ENCODE measurements at places on chromosomes 12 and 14.
A peak's percentile ranks its signal among the peaks of the same experiment; 100 is the strongest.

DNA sequence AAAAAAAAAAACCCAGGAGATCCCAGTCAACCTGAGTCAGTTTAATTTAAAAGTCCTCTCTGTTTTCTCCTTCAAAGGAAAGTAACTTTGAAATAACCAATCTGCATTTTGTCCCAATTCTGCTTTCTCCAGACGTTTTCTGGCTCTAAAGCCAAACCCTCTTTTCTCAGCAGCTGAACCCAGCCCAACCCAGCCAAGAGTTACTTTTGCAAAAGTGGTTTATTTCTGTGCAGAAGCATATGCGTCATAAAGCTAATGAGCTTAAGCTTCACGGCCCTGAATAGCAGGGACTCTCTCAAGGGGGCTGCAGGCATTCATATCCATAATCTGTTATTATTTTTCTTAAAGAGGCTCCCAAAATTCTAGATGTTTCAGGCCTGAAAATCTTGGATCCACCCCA lies 176.6 kb downstream of the GALC start:
- no peak for DNase-seq

- DNase-seq: peak; percentile 59
Measured at GRCh38 chr12:94640134-94640928, 10.0 kb downstream of the TMCC3 start.

- no peak for DNase-seq
Measured at GRCh38 chr14:73250317-73250713, 13.0 kb downstream of the PAPLN start.

- peak; percentile 44 for DNase-seq
Measured at GRCh38 chr12:104187446-104188155, 28.0 kb upstream of the TXNRD1 start.

DNA sequence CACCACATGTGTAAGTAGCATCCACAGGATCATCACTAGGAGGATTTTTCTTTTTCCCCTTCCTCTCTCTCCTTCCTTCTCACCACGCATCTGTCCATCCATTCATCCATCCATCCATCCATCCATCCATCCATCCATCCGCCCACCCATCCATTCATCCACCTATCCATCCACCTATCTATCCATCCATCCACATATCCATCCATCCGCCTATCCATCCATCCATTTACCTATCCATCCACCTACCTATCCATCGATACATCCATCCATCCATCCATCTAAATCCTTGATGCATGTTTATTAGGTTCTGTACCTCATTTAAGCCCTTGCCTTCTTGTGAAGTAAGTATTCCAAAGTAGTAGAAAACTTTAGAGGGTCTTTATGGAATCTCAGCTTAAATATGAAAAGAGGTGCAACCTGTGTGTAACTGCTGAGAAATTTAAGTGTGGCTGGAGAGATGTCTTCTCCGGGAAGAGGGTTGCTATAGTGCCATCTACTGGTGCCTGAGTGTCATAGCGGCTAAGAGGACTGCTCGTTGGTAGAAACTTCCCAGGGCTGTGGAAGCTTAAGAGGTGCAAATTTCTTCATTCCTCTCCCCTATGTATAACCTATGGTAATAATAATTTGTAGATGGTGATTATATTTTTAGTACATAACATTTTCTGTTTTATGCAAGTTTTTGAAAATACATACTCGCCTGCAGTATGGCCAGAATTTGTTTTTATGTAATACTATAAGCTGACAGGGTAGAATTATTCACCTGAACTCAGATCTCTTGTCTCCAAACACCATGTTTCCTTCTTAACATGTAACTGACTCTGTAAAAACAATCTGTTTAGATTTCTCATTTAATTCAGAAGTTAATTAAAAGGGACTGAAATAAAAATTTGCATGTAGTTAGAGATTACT lies 46.0 kb downstream of the MYO1H start:
- no peak for DNase-seq

GRCh38 chr14:60327447-60328331 lies 78.7 kb downstream of the PPM1A start:
- DNase-seq: peak; percentile 76

GRCh38 chr14:74531467-74531866 lies 37.9 kb downstream of the ISCA2 start:
- no peak for DNase-seq

GRCh38 chr14:104390941-104391901 lies 188.3 kb upstream of the C14orf180 start:
- peak; percentile 53 for DNase-seq

DNA sequence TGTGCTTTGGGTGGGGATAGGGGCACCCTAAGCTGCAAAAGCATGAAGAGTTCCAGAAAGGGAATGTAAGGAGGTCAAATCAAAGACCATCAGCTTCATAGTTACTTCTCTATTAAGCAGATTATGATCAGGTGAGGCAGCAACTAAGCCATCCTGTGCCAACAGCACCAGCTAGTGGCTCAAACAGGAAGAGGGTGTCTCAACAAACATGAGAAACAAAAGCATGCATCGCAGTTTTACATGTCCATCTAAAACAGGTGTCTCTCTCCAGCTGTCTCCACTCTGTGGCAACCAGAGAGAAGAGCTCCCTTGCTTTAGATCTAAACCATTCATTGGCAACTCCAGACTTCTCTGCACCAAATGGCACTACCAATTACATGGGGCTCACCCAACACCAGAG lies 52.9 kb downstream of the ACTN1 start:
- DNase-seq: no peak

GRCh38 chr12:79187032-79187431 lies 322.5 kb downstream of the SYT1 start:
- DNase-seq: no peak

DNA sequence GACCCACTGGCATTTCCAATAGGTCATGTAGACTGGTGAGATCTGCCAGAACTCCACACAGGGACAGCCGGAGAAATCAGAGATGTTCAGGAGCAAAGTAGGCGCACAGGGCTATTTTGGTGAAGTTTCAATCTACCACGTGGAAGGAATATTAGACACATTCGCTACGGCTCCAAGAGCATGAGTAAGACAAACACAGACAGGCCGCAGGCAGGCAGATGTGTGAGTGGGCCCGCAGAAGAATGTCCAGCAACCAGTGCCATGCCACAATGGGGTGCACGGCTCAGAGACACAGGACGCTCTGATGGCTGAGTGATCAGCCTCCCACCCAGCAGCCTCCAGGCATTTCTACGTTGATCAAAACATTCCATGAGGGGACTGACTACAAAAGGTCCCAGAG lies 10.4 kb downstream of the SLC15A4 start:
- DNase-seq: no peak

- DNase-seq: no peak
Measured at GRCh38 chr14:82915381-82915780, 1381.7 kb upstream of the SEL1L start.

DNA sequence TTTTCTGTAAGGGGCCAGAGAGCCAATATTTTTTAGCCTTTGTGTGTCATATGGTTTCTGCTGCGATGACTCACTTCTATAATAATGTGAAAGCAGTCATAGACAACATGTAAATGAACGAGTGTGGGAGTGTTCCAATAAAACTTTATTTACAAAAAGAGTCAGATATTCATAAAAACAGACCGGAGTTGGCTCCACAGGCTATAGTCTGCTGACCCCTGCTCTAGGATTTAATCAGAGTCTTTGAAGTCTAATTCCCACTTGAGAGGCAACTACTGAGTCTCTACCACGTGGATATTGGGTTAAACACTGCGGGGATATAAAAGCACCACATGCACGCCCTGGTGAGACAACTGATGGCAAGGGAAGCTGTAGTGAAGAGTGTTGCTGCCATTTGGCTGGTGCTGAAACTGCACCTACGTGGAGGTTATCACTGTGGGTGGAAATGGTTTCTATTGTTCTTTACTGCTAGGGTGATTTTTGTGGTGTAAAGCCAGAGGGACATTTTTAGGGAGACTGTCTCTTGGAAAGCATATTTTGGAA lies 3.6 kb upstream of the NINJ2 start:
- no peak for DNase-seq

GRCh38 chr12:19181666-19182426 lies 52.3 kb downstream of the PLEKHA5 start:
- DNase-seq: no peak

All from activated CD8-positive, alpha-beta memory T cell treated with anti-CD3 and anti-CD28 coated beads, Interleukin-2, amount 50 U/mL, for 48 hours (primary cell).